HS-5 (cell line): ENCODE measurements at places on chromosomes 2 and 18.
A peak's percentile ranks its signal among the peaks of the same experiment; 100 is the strongest.

DNA sequence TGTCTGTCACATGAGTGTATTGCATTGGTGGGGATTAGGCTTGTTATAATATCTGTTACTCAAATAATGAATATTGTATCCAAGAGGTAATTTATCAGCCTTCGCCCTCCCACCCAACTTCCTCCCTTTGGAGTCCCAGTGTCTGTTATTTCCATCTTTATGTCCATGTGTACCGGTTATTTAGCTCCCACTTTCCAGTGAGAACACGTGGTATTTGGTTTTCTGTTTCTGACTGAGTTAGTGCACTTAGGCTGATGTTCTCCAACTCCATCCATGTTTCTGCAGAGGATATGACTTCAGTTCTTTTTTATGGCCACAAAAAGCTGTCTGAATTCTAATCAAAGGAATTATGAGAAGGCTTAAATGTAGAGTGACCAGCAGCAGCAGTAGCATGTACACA, 104.0 kb upstream of the ARHGAP28 start:
- no peak for DNase-seq

DNA sequence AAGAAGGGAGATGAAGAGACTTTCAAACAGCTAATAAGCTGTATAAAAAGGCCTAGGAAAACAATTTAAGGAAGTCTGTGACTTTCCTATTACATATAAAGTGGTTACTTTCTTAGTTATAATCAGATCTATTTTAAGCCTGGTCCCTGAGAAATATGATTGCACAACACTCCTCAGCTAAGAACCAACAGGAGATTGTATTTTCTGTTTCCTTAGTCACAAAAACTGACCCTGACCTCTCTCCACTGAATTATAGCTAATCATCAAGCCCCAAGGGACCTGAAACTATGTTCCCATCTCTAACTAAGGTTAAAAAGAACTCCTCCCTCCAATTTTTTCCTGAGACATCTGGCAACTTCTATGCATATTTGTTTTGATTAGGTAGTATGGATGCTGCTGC, 106.9 kb downstream of the ROCK1 start:
- peak; percentile 74 for DNase-seq

- no peak for DNase-seq
Measured at GRCh38 chr2:122179492-122180165, 424.2 kb downstream of the TSN start.

DNA sequence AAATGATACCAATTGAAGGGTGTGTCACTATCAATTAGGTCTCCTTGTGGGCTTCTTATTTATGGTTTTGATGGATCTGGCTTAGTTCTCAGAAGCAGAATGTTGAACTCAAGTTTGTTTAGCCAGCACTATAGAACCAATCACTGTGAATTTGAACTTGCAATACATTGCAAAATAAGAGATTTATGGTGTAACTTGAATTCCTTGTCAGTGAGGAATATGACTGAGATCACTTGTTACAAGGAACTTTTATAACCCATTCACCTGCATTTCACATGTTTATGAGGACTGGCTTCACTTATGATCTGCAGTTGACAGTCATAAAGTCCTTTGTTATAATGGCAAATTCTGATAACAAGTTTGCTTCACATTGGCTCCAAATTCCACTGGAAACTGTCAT, 9.8 kb downstream of the GATA6 start:
- DNase-seq, result no peak

- DNase-seq, result no peak
Measured at GRCh38 chr2:11726384-11726783, 20.0 kb upstream of the LPIN1 start.

DNA sequence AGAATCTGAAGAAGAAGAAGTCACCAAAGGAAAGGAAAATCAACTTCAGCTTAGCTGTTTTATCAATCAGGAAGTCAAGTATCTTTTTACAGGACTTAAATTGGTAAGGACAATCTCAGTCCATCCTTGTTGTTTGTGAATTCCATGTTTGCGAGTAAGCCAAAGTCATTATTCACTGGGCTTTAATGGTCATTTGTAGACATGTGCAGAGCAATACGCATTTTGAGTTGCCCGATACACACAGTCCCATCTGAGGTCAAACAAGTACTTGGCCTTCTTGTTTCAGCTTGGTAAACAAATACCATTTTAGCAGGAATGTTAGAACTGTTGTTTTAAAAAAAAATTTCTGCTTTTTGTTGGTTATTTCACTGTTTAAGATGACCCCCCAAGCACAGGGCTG, 40.9 kb downstream of the USP14 start:
- no peak for DNase-seq

DNA sequence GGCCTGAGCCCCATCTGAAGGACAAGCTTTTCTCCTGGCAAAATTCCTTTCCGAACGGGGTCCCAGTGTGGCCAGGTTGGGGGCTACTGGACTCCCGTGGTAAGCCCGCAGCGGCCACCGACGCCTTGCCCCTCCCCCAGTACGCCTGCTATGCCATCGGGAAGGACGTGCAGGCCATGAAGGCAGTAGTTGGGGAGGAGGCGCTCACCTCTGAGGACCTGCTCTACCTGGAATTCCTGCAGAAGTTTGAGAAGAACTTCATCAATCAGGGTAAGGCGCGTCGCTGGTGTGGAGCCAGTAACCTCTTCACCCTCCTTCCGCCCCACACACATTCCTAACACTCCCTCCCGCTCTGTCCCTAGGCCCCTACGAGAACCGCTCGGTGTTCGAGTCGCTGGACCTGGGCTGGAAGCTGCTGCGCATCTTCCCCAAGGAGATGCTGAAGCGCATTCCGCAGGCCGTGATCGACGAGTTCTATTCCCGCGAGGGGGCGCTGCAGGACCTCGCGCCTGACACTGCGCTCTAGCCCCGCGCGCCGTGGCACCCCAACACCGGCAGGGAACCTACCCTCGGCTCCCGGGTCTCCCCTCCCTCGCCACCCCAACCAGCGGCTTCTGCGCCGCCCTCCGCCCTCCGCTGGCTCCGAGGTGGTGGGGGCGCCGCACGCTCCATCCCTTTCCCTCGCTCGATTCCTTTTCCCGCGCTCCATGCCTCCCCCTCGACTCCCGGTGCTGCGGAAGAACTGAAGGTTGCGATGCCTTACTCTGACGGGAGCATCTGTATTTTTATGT, 13.6 kb upstream of the ANKRD53 start:
- DNase-seq, result no peak

DNA sequence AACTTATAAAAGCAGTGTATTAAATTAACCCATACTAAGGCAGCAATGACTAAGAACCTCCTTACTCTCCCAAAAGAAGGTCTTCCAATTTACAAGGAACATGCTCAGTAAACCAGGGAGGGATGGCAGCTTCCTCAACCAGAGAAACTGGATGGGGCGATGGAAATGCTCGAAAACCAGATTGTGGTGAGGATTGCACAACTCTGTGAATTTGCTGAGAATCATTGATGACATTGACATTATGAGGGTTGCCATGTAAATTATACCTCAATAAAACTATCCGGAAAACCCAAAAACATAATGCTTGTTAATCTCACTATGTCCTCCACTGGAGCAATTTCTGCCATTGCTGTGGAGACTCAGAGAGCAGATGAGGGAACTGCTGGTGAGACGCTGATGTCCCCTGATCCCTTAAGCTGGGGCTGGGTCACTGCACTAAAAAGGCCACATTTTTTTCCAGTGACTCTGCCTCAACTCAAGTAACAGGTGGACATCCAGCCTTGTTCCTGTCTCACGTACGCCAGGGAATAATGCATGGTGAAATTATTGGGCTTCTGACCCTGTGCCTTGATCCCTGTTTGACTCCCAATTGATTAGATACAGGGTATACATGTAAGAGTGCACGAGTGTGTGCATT, 288.3 kb downstream of the CYP26B1 start:
- no peak for DNase-seq

DNA sequence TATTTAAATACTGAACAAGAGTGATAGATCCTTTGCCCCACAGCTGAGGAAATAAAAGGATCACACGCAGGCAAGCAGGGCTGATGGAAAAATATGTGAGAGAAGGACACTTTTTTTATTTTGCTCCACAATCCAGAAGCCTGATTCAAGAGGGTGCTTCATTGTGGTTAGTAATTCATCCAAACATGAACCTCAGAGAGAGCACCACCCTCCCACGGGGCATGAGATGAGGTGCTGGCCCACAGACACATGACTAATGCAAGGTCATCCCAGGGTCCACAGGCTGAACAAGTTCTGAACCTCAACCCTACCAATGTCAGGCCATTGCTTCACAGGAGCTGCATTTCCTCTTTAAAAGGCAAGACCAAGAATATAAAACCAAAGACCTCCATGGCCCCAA, 239.6 kb downstream of the MREG start:
- DNase-seq, result peak; percentile 80

GRCh38 chr2:8587920-8588830, 93.7 kb upstream of the ID2 start:
- DNase-seq, result no peak

- DNase-seq, result no peak
Measured at GRCh38 chr2:62427146-62427545, 78.8 kb downstream of the TMEM17 start.

DNA sequence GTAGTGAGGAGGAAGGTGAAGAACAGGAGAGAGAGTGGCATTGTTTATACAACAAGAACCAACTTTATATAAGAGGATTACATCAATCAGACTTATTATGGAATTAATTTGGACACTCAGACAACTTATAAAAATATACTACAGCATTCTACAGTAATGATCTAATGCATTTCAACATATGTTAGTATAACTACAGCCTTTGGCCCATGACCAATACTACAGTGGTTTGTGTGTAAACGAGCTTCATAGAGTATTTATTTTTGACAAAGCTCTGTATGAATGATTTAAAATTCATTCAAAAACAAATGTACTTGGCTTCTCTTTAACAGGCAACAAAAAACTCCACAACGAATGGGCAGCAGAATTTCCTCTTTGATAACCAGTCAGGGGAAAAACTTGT, 72.8 kb downstream of the ZNF521 start:
- no peak for DNase-seq

GRCh38 chr2:203338322-203338721, 10.1 kb downstream of the ABI2 start:
- no peak for DNase-seq

DNA sequence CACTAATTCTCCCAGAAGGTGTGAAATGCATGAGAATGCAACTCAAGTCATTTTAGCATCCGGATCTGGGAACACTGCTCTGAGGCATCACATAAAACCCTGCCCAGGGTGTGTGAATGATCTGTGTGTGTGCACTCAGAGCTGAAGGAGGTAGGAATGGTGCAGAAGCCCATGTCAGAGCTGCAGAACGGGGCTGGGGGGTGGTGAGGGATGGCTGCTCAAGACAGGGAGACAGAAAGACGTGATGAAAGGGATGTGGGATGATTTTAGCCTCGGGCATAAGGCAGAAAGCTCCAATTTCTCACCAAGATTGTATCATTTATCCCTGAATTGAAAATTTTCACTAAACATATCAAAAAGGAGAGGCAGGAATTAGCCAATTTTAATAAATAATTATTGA, 369.1 kb downstream of the EIPR1 start:
- DNase-seq, result no peak

- no peak for DNase-seq
Measured at GRCh38 chr2:43424262-43425207, 171.3 kb downstream of the THADA start.

DNA sequence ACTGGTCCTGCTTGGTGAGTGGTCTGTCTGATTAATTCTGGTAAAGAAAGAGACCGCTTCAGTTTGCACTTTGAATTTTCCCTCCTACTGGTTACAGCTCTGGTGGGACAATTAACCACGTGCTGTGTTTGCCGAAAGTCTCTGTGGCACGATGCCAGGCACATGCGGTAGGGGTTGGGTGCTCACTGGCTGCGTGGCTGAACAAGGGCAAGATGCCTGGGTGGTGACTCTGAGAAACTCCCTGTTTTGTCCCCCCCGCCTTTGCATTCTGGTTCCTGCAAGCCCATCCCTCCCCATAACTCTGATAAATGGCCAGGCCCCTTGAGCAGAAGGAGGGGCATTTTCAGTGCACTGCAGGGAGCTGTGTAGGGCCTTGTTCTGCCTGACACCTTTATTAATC, 206.1 kb downstream of the TFCP2L1 start:
- DNase-seq, result no peak

- DNase-seq, result no peak
Measured at GRCh38 chr2:70738159-70738558, 29.8 kb downstream of the ADD2 start.

DNA sequence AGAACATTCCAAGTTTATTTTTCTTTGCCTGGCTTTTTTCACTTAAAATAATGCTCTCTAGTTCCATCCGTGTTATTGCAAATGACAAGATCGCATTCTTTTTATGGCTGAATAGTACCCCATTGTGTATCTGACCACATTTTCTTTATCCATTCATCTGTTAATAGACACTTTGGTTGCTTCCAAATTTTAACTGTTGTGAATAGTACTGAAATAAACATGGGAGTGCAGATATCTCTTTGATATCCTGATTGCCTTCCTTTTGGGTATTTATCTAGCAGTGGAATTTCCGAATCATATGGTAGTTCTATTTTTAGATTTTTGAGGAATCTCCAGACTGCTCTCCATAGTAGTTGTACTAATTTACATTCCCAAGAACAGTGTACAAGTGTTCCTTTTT, 230.5 kb downstream of the FIGN start:
- no peak for DNase-seq

GRCh38 chr18:22169011-22169888, at the start of gene GATA6:
Gene GATA6 (plus strand): TSS chr18:22169589. CDS start chr18:22171145, 1,556 bp downstream.
- DNase-seq, result peak; percentile 59

DNA sequence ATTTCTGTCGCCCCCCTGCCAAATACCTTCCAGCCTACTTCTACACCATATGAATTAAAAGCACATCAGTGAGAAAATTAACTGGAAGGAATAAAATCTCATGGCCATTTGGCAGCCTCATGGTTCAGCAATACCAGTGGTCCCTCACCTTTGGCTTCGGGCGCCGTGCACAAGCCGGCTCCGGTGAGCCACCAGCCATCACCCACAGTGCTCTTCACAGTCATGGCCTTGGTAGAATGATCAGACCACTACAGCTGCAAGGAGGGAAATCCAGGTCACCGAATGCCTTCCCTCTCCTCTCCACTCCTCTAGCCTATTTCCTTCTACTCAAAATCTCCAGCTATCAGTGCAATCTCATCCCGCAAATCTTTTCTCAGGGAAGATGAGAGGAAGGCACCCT, 239.1 kb downstream of the C1D start:
- DNase-seq, result no peak

DNA sequence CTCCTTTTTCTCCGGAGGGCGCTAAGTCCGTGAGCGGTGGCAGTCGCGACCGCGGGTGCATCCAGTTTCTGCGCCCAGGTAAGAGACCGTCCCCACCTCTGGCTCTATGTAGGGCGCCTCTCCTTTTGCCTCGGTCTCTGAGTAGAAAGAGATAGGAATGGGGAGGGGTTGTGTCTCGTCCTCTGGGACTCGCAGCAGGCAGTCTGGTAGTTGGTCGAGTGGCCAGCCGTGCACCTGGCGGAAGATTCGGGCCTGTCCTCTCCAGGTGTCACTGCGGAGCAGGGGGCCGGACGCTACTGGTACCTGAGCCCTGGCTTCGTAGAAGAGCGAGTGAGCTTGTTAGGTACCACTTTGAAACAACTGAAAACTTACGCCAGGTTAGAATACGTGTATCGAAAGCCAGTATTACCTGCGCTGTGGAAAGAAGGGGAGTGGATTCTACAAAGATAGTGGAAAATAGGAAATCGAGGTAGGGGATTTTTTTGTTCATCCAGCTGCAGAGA, 403 bp downstream of the MAP2 start:
- no peak for DNase-seq
